ENCODE measurements at places on chromosomes 12 and 14.

- DNase-seq: no peak
Observed at GRCh38 chr12:71562676-71563595, 100.7 kb downstream of the ZFC3H1 start.

GRCh38 chr14:106790189-106791036, 1264.0 kb downstream of the TMEM121 start:
- DNase-seq: peak; percentile 81

GRCh38 chr12:12244341-12244740, 22.5 kb downstream of the LRP6 start:
- no peak for DNase-seq

DNA sequence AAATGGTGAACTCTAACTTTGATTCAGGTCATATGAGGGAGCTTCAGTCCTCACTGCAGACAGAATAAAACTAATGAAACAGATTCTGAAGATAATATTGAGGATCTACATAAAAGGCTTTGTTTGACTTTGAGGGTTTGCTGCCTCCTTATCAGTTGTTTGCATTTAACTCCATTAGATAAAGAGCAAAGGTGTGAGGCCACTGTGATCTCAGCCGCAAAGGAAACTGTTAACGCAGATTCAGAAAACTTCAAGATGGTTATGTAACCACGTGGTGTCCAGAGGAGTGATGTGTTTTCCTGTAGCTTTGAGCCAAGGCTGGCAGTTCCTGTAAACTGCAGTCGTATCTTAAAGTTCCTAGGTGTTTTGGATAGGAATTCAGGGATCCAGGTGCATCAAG, 67.8 kb downstream of the METTL25 start:
- no peak for DNase-seq

- no peak for DNase-seq
Observed at GRCh38 chr14:80465546-80466220, 254.4 kb upstream of the DIO2 start.

- no peak for DNase-seq
Observed at GRCh38 chr12:51917746-51918453, 10.6 kb downstream of the ACVRL1 start.

DNA sequence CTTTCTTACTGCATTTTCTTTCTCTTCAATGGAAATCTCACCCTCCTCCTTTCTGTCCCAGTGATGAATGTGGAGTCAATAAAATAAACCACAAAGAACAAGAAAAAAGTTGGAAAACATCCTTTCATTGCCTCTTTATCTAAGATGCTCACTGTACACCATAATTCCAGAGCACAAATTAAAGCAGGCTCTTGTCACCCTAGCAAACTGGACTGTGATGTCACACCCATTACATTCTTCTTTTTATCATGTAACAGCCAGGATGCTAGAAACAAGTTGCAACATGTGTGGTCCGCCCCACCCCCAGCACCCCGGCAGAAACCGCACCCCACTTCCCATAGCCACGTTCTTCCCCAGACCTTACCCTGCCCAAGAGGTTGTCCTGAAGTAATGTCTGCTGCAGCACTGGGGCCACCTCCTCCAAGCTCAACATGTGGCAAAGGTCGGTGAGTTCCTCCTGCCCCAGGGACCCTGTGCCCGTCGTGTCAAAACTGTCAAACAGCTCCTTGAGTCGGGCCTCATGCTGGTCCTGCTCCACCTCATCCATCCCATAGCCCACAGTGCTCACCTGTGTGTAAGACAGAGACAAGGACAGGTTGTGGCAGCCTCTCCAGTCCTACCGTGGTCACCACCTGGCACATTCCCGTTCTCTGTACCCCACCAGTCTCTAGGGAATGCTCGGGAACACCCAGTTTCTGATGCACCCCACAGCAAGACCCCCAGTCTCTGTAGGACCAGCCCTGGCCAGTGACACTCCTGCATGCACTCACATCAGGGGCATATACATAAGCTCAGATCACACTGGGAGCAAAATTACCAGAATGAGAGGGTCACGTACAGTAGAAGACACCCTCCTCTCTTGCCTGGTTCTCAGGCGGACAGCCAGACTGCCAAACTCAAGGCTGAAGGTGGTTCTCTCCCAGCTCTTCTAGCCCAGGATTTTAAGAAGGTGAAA, 9.2 kb downstream of the NIN start:
- peak; percentile 14 for DNase-seq

- no peak for DNase-seq
Observed at GRCh38 chr14:57863471-57863870, 2.4 kb downstream of the SLC35F4 start.

GRCh38 chr12:6788972-6789924, at the start of gene CD4:
CD4 (plus strand) TSS chr12:6789528; CDS start chr12:6800139, 10,611 bp downstream.
- DNase-seq: peak; percentile 89

DNA sequence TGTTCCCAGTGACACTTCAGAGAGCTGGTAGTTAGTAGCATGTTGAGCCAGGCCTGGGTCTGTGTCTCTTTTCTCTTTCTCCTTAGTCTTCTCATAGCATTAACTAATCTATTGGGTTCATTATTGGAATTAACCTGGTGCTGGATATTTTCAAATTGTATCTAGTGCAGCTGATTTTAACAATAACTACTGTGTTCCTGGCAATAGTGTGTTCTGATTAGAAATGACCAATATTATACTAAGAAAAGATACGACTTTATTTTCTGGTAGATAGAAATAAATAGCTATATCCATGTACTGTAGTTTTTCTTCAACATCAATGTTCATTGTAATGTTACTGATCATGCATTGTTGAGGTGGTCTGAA, 3.0 kb downstream of the FOS start:
- DNase-seq: no peak

GRCh38 chr12:51941604-51942003, 9.9 kb upstream of the ACVR1B start:
- no peak for DNase-seq

DNA sequence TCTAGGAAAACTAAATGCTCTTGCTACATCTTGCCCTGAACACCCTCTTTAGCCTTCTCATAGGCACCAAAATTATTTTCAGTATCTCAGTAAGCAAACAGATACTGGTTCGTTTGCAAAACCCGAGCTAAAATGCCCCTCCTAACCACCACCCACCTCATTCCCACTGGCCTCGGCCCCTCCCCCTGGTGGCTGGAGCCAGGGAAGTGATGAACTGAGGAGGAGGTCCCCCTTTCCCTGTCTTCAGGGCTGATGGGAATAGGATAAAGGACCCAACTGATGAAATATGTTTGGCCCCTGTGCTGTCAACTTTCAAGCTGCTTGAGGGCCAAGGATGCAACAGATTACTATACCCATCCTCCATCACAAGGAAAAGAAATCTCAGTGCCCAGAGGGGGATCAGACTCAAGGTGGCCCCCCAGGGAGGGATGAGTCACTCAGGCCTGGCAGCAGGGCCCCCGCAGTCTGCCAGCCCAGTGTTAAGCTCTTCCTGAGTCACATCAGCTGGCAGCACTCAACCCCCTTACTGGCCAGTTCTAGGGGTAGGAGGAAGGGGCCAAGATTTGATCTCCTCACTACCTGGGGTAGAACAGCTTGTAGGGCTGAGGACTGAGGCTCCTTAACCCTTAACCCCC, 1.7 kb downstream of the ANKRD52 start:
- no peak for DNase-seq

DNA sequence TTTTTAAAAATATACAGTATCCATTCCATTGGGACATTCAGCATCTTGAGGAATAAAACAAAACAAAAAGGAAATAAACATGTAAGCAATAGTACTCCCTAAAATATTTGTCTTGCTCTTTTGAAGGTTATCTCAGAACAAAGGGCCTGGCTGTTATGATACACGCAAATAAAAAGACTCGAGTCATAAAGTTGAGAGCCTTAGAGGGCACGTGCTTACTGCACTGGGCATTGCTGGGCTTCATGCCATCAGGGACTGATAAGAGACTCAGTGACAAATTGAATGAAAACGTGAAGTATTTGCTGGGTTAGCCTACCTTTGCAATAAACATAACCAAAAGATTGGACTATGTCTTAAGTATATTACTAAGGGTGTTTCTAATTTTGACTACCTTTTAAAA, 118.9 kb downstream of the SLC35F4 start:
- DNase-seq: no peak

GRCh38 chr14:80940146-80940545, 1.4 kb downstream of the CEP128 start:
- no peak for DNase-seq

- DNase-seq: no peak
Observed at GRCh38 chr12:31308116-31308515, 17.8 kb downstream of the SINHCAF start.

- DNase-seq: no peak
Observed at GRCh38 chr12:18135086-18135485, 45.1 kb upstream of the RERGL start.

- no peak for DNase-seq
Observed at GRCh38 chr14:48616931-48617330, 941.5 kb upstream of the MDGA2 start.

GRCh38 chr14:34620839-34621238, 9.1 kb downstream of the SNX6 start:
- DNase-seq: no peak

DNA sequence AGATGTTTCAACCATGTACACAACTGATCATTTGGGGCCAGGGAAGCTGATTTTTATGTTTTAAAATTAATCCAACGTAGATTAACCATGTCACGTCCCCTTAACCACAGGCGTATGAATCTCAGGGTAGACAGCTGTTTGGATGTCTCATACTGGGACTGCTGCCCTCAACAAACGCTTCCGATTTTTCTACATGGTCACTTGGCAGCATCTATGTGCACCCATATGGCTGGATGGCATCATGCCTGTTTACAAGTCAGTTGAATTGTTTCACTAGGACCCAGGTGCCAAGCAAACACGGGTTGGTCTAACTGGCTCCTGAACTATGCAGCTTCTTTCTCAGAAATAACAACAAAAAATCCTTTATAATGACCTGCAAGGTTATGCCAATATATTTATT, 393.8 kb downstream of the NPAS3 start:
- DNase-seq: no peak
